ENCODE measurements at places on chromosomes 1 and 21.
A peak's percentile ranks its signal among the peaks of the same experiment; 100 is the strongest.

GRCh38 chr1:51523931-51524330, 4.9 kb upstream of the EPS15 start:
- DNase-seq, result peak; percentile 50

DNA sequence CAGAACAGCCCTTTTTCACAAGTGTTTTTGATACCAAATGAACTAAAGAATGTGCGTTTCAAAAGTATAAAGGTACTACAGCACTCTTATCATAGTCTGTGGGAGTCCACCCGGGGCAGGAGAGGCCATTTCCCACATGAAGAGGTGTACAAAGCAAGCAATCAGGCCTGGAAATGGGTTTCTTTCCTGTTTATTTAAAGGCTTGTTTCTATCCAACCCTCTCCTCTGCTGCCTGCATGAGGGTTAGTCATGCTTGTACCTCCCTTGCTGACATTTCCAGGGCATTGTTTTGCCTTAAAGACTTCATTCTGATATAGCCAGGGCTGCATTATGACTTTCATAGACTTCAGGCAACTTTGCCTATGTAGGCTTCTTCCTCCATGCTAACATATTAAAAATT, 11.6 kb downstream of the SELP start:
- no peak for DNase-seq

DNA sequence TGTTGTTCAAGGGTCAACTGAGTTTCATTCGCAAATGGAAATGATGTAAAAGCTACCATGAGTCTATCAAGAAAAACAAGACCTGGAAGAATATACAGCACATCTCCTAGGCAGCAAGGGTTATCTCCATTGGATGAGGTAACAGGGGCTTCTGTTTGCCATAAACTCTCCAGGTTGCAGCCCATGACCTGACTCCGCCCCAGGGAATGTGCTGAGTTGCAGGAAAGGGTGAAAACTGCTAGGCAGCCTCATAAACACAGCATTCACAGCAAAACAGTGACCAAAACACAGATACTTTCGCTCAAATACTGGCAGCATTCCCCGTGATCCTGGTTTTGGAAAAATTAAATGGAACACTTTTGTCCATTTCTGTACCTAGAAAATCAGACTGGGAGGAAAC, 20.2 kb upstream of the ACTA1 start:
- no peak for DNase-seq

DNA sequence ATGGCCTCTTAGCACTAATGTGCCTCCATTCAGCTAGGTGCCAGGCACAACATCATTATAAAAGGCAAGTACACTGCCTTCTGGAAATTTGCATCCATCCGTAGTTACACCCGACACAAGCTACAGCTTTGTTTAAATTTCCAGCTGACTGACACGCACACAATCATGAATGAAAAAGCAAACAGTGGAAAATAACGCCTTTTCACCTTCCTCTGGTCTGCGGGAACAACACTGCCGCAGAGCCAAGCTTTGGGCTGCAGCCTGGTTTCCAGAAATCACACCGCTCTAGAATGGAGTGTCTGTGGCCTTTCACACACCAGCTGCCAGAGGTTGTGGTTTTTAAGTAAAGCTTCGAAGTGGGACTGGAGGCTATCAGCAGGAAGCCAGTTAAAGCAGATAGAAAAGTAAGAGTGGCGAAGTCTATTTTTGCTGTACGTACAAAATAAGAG, 142.8 kb upstream of the COA6 start:
- peak; percentile 87 for DNase-seq

DNA sequence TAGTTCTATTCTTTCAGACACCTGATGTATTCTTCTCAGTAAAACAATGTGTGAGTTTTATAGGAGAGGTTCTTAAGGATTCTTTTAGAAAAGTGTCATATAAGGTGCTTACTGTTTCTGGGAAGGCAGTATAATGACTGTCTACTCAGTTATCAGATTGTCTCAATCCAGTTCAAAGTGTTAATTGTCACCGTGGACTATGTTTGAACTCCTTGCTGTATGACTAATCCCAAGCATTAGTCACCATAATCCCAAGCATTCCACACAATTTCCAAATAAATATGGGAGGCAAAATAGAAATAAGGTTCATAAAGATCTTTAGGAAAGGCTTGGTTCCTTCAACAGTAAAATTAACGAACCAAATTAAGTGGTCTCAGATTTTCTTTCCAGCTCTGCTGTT, 342.1 kb upstream of the NR5A2 start:
- no peak for DNase-seq
